ENCODE measurements at places on chromosomes 12 and 14.

DNA sequence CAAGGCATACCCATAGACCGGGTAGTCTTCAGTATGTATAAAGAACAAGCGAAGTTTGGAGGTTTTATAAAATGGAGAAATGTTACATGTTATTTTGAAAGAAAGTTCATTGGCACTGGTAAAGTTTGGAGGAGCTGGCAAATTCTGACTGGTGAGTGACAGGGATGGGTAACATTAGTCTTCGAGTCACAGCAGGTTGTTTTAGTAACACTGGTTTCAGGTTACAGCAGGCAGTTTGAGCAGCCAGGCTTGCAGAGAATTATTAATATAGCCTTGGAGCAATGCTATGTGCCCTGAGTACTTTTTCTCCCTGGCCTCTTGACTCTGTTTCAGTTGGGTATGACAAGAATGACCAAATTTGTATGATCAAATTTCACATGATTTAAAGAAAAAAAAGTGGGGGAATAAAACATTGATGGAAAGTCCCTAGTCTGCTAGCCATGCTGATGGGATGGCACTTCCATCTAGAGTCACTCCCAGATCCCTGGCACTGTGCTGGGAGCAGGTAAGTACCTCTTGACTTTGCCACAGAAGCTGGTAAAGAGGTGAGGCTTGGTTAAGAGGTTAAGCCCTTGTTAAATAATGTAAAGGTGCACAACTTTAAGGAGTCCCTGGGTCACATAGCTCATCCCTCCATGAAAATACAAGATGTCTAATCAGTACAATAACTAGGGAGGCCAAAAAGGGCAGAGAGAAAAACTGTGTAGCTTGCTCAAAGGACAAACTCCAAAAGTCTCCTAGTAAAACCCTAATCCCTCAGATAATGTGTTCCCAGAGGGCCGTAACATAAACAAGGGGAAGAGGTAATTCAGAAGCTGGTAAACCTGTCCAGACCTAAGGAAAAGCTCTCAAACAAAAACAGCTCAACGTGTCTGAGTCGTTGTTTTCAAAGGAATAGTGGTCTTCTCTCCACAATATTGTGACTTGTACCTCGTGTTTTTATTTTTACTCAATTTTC is 12.7 kb upstream of the SVOP start:
- no peak for DNase-seq

GRCh38 chr14:87994974-87995373 is 2.0 kb upstream of the GALC start:
- DNase-seq: no peak

DNA sequence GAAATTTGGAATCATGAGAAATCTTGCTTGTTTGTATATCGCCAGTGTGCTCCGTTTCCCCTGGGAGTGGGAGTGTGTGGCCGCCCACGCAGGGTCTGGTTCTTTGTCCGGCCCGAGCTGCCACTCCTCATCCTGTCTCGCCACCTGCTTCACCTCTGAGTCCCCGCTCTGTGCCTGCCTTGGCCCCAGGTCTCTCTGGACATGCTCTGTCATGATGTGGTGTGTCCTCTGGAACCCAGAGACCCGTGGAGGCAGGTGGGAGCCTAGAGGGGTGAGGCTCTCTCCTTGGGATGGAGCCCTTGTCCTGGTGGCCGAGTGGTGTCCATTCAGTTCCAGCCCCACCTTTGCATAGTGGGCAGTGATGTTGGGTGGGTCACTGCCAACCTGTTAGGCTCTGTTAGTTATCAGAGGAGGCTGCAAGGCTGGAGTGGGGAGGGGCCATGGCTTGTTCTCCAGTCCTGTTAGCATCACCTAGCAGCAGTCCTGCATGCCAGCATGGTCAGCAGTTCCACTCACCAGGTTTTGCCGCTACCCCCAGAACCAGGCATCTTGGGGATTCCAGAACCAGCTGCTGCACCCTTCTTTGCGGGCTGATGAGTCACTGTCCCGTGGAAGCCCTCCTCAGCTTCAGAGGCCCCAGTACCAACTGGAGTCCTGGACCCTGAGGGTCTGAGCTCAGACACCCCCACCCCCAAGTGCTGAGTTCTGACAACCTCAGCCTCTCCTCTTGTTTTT is 76.5 kb downstream of the EP400 start:
- no peak for DNase-seq

DNA sequence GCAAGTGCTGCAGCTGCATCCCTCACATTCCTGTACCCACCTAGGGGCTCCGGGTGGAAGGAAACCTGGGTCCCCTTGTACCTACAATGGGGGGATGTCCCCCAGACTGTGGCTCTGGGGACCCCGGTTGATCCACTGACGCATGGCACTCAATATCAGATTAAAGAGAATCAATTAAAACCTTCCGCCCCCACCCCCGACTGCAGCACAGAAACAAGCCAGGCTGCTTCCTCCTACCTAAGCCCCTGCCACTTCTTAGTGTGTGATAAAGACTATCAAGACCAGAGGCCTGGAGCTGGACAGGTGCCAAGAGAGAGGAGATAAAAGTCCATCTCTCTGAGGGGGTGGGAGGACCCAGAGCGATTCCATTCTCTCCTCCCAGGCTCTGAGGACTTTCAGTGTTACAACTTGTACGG is 28.2 kb upstream of the RPLP0 start:
- no peak for DNase-seq

GRCh38 chr12:6062757-6063735 is 61.4 kb downstream of the VWF start:
- DNase-seq: peak; percentile 65

- no peak for DNase-seq
These were observed 351.7 kb downstream of the TMEM121 start for GRCh38 chr14:105878125-105878524.

DNA sequence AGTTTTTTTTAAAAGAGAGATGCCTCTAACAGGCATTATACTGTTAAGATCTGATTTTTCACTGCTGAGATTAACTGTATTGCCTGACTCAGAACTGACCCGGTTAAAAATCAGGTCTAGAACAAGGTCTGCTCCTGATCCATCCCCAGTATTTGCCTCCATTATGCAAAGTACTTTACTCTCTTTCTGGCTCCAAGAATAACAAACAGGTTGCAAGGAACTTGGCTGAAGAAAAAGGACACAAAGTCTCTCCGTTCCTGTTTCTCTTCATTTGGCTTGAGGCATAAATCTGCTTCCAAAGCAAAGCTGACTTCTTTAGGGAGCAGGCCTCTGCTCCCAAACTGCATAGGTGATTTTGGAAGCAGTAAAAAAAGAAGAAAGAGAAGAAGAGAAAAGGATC is 199.3 kb upstream of the PDZRN4 start:
- DNase-seq: no peak

DNA sequence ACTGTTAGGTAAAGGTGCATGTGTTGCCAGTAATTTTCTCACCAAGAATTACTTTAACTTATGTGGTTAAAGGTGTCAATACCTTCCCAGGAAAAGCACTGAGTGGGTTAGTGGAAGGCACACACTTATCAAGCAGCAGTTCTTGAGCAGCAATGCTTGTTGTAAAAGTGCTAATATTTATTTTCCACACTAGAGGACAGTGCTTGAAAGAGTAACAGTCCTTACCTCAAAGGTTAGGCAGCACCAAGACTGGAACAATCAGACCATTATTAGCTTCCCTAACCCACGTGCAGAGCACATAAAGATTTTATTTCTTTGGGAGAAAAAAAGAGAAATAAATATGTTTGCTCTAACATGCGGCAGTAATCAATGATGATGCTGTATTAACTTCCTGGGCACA is 48.8 kb upstream of the KRR1 start:
- DNase-seq: peak; percentile 42

GRCh38 chr12:77229640-77230442 is 164.5 kb upstream of the E2F7 start:
- no peak for DNase-seq

DNA sequence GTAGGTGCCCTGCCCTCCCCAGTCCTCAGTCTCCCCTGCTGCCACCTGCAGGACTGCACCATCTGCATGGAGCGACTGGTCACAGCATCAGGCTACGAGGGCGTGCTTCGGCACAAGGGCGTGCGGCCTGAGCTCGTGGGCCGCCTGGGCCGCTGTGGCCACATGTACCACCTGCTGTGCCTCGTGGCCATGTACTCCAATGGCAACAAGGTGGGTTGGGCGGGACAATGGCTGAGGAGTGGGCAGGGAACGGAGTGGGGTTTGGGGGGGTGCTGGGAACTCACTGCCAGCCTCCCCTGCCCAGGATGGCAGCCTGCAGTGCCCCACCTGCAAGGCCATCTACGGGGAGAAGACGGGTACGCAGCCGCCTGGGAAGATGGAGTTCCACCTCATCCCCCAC is 38.2 kb downstream of the DTX1 start:
- DNase-seq: no peak

GRCh38 chr12:129540249-129540648 is 363.6 kb downstream of the TMEM132D start:
- DNase-seq: no peak

- no peak for DNase-seq
These were observed 4.2 kb downstream of the ACACB start for GRCh38 chr12:109120557-109120956.

DNA sequence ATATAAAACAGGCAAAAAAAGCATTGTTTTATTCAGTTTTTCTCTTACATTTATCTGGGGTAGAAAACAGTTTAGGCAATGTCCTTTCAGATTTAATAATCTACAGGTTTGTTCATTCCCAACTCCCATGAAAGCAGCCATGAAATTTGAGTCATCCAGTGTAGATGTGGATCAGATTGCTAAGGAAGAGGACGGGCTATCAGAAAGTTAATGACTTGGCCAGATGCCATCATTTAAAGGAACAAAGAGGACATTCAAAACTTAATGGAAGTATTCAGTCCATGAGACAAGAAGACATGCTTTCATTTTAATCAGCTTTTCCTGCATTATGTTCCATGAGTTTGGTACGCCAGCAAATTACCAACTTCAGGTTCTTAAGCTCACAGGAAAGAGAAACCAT is 31.1 kb upstream of the POC1B start:
- DNase-seq: no peak
